ENCODE measurements at places on chromosomes 6 and 20. TPM values are rescaled to one million over a fixed set of nuclear protein-coding genes. Genes with fewer than 3 reads are reported as not detected.

The FRK gene
- 0.11 TPM for total RNA-seq

The RBPJL gene
- total RNA-seq = not detected

The OTOR gene
- total RNA-seq = not detected

The COL20A1 gene
- 0.37 TPM for total RNA-seq

- DNase-seq = no peak
These were observed 27.9 kb upstream of the CCR6 start for GRCh38 chr6:167094820-167095637.

Measured in neural progenitor cell (in vitro differentiated cells).